MM.1S (cell line): ENCODE measurements at places on chromosomes 1 and 21.

DNA sequence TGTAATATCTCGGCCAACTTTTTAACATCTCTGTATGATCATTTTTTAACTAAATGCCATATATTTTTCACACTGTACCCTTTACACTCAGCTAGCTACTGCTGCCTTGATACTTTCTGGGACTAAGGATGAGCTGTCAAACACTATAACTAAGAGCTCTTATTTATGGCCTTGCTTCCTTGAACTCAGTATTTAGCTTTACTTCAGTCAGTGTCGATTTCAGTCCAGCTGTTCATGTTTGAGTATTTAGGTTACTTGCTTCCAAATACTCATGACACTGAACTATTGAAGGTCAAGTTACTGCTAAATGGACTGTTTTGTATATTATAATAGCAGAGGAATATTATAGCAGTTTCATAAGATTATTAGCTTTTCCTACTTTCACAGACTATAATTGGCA, 25.9 kb upstream of the USP25 start:
- H3K4me1 ChIP-seq, result no peaks in the 10 kb centered on the region
- no peak overlapping the region for H3K4me3 ChIP-seq
- no peak overlapping the region for H3K27ac ChIP-seq
- DNase-seq, result no peak
- H3K27me3 ChIP-seq, result no peaks in the 10 kb centered on the region
- no peaks in the 10 kb centered on the region for H3K36me3 ChIP-seq

- H3K4me1 ChIP-seq, result no peaks in the 10 kb centered on the region
- DNase-seq, result no peak
- H3K4me3 ChIP-seq, result no peak overlapping the region
- no peak overlapping the region for H3K27ac ChIP-seq
- no peaks in the 10 kb centered on the region for H3K36me3 ChIP-seq
Observed at GRCh38 chr1:114024049-114024448, 44.8 kb downstream of the OLFML3 start.

- DNase-seq, result no peak
- no peaks in the 10 kb centered on the region for H3K27me3 ChIP-seq
- peaks cover 7% of the 10 kb centered on the region; the same call in 1 of the 2 replicates for H3K36me3 ChIP-seq
- H3K4me1 ChIP-seq, result no peaks in the 10 kb centered on the region
Observed at GRCh38 chr1:173995475-173995874, 26.7 kb downstream of the RC3H1 start.

GRCh38 chr1:203308328-203308922, 3.1 kb downstream of the BTG2 start:
- H3K27me3 ChIP-seq, result no peaks in the 10 kb centered on the region
- peaks cover 26% of the 10 kb centered on the region for H3K36me3 ChIP-seq
- H3K4me1 ChIP-seq, result peaks cover 33% of the 10 kb centered on the region
- DNase-seq, result no peak
- H3K27ac ChIP-seq, result peak overlapping the region; percentile 83; the same call in 1 of the 2 replicates
- peak overlapping the region; percentile 89 for H3K4me3 ChIP-seq

- H3K36me3 ChIP-seq, result no peaks in the 10 kb centered on the region
- no peaks in the 10 kb centered on the region for H3K27me3 ChIP-seq
- no peak for DNase-seq
- H3K4me3 ChIP-seq, result no peak overlapping the region
- H3K4me1 ChIP-seq, result 0 out of 2 replicates have a peak, but pooled peaks cover 4% of the 10 kb centered on the region
Observed at GRCh38 chr1:84156210-84156621, 12.1 kb downstream of the PRKACB start.

GRCh38 chr1:202164271-202165037, 4.1 kb upstream of the PTPN7 start:
- no peaks in the 10 kb centered on the region for H3K36me3 ChIP-seq
- H3K27ac ChIP-seq, result no peak overlapping the region
- no peak for DNase-seq
- no peak overlapping the region for H3K4me3 ChIP-seq
- no peaks in the 10 kb centered on the region for H3K27me3 ChIP-seq
